ENCODE measurements at places on chromosomes 1 and 21. TPM values are rescaled to one million over a fixed set of nuclear protein-coding genes. Genes with fewer than 3 reads are reported as not detected.

The SLC44A5 gene
- total RNA-seq, result 0.27 TPM

The PTPN7 gene
- 0.44 TPM for total RNA-seq

The LDLRAD1 gene
- not detected for total RNA-seq

The KCNJ9 gene
- total RNA-seq, result 0.09 TPM

The PARS2 gene
- 6.4 TPM for total RNA-seq

The S100A4 gene
- 238 TPM for total RNA-seq

GRCh38 chr1:59052166-59052590 lies 244.7 kb upstream of the FGGY start:
- no peak overlapping the region for H3K27ac ChIP-seq
- no peak overlapping the region for H3K4me3 ChIP-seq
- H3K27me3 ChIP-seq, result no peaks in the 10 kb centered on the region
- H3K36me3 ChIP-seq, result no peaks in the 10 kb centered on the region
- no peak for DNase-seq

DNA sequence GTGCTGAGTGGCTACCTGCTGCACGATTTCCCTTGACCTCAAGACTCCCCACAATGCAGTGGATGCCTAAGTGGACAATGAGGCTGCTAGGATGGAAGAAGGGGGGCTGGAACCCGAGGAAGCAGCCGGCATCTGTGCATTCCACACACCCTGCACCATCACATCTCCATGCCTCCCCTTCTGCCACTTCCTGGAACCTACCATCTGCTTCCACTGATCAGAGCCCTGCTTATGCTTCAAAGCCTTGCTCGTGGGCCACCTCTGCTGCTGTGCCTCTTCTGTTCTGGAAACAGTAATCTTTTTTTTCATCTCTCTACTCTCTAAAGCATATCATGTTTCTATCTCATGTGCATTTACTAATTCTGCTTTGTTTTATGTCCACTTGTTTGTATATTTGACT lies 66.2 kb upstream of the WDR26 start:
- H3K36me3 ChIP-seq, result no peaks in the 10 kb centered on the region
- DNase-seq, result no peak
- H3K4me1 ChIP-seq, result peaks cover 36% of the 10 kb centered on the region
- no peak overlapping the region for H3K27ac ChIP-seq

GRCh38 chr1:203480525-203481084 lies 5.0 kb downstream of the PRELP start:
- no peak overlapping the region for H3K4me3 ChIP-seq
- H3K4me1 ChIP-seq, result peaks cover 33% of the 10 kb centered on the region
- no peaks in the 10 kb centered on the region for H3K36me3 ChIP-seq
- peaks cover 5% of the 10 kb centered on the region for H3K27me3 ChIP-seq
- H3K27ac ChIP-seq, result peak overlapping the region; percentile 72
- DNase-seq, result peak; percentile 77

DNA sequence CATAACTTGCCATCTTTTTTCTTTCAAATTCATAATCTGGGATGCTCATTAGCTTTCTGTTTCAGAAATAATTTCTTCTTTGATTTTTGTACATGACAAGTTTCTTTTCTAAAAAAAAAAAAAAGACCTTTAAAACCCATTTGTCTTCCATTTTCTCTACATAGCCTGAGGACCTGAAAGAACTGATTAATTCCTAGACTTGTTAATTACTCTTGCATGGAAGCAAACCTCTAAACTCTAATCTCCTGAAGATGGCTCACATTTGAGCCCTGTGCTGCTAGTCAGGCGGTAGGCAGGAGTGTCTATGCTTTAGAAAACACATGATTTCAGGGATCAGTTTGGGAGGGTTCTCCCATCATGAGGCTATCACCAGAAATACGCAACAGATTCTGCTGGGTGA lies 152.0 kb downstream of the KAZN start:
- no peak overlapping the region for H3K27ac ChIP-seq
- DNase-seq, result no peak
- no peak overlapping the region for H3K4me3 ChIP-seq
- H3K27me3 ChIP-seq, result no peaks in the 10 kb centered on the region

- peaks cover 11% of the 10 kb centered on the region for H3K4me1 ChIP-seq
- peak overlapping the region; percentile 96 for H3K4me3 ChIP-seq
- peak overlapping the region; percentile 88 for H3K27ac ChIP-seq
- H3K36me3 ChIP-seq, result peaks cover 4% of the 10 kb centered on the region
Measured at GRCh38 chr1:241639623-241640148, 483 bp downstream of the CHML start.

GRCh38 chr21:15793550-15794235 lies 63.9 kb downstream of the USP25 start:
- H3K27ac ChIP-seq, result no peak overlapping the region
- H3K4me1 ChIP-seq, result no peaks in the 10 kb centered on the region
- no peak for DNase-seq
- peaks cover 2% of the 10 kb centered on the region for H3K36me3 ChIP-seq
- no peak overlapping the region for H3K4me3 ChIP-seq
- H3K27me3 ChIP-seq, result no peaks in the 10 kb centered on the region

- no peak overlapping the region for H3K4me3 ChIP-seq
- no peak overlapping the region for H3K27ac ChIP-seq
- DNase-seq, result no peak
Measured at GRCh38 chr1:230303069-230303468, 123.1 kb downstream of the PGBD5 start.

DNA sequence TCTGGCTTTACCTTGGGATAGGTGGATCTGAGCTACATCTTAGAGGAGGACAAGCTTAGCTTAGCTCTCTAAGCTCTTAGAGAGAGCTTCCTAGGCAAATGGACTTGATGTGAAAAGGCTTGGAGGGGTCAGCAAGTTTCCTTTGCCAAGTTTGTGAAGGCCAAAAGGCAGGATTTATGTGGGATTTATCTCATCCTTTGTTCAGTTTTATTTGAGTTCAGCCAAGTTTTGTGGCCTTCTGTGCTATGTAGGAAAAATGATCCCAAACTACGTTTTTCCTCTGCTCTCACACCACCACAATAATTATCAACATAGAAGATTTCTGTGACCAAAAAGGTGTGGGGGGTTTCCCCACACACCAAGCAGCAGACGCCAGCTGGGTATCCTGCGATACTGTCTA lies 26.0 kb upstream of the RNF11 start:
- H3K27me3 ChIP-seq, result no peaks in the 10 kb centered on the region
- H3K4me1 ChIP-seq, result no peaks in the 10 kb centered on the region

GRCh38 chr1:245277276-245277675 lies 122.5 kb downstream of the KIF26B start:
- no peak overlapping the region for H3K27ac ChIP-seq
- DNase-seq, result no peak
- H3K27me3 ChIP-seq, result no peaks in the 10 kb centered on the region
- no peak overlapping the region for H3K4me3 ChIP-seq
- H3K4me1 ChIP-seq, result no peaks in the 10 kb centered on the region

DNA sequence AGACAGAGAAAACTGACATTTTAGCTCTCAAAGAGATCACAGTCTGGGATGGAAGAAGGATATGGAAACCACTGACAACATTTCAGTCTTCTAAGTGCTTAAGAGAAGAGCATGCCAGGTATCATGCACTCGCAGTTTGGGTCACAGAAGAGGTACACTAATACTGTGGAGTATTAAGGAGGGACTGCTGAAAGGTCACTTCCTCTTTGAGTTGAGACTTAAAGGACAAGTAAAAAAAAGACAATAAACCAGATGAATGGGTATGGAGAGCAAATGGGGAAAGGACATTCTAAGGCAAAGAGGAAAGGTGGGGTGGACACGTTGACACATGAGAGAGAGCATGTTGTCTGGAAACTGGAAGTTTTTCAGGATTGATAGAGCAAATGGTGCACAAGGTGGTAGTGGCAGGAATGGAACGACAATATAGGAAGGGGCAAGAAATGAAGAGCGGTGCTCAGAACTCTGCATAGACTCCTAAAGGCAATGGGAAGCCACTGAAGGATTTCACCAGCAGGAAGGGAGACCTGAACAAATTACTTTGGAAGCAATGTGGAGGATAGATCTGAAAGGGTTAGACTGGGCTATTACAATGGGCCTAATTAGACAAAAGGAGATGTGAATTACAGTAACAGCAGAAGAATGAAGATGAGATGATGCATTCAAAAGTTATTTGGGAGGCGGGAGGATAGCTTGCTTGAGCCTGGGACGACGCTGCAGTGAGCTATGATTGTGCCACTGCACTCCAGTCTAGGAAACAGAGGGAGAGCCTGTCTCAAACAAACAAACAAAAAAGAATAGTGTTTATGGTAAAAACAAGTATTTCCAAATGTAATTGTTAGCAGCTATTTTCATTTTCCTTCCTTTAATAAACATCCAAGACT lies 11.1 kb downstream of the DIPK1A start:
- H3K4me1 ChIP-seq, result no peaks in the 10 kb centered on the region
- no peaks in the 10 kb centered on the region for H3K27me3 ChIP-seq
- H3K36me3 ChIP-seq, result no peaks in the 10 kb centered on the region
- H3K27ac ChIP-seq, result no peak overlapping the region
- H3K4me3 ChIP-seq, result no peak overlapping the region
- no peak for DNase-seq

GRCh38 chr1:240099329-240099728 lies 7.6 kb downstream of the FMN2 start:
- no peaks in the 10 kb centered on the region for H3K36me3 ChIP-seq
- DNase-seq, result no peak
- H3K4me3 ChIP-seq, result no peak overlapping the region
- H3K27ac ChIP-seq, result no peak overlapping the region
- H3K4me1 ChIP-seq, result no peaks in the 10 kb centered on the region
- peaks cover 1% of the 10 kb centered on the region for H3K27me3 ChIP-seq

All from muscle of leg (tissue), 16 donors.